Progenitor cell of endocrine pancreas (in vitro differentiated cells): ENCODE measurements at places on chromosomes 16 and 17. TPM values are rescaled to one million over a fixed set of nuclear protein-coding genes. Genes with fewer than 3 reads are reported as not detected.

AGRP gene
- total RNA-seq = not detected in 2 replicates

DNA sequence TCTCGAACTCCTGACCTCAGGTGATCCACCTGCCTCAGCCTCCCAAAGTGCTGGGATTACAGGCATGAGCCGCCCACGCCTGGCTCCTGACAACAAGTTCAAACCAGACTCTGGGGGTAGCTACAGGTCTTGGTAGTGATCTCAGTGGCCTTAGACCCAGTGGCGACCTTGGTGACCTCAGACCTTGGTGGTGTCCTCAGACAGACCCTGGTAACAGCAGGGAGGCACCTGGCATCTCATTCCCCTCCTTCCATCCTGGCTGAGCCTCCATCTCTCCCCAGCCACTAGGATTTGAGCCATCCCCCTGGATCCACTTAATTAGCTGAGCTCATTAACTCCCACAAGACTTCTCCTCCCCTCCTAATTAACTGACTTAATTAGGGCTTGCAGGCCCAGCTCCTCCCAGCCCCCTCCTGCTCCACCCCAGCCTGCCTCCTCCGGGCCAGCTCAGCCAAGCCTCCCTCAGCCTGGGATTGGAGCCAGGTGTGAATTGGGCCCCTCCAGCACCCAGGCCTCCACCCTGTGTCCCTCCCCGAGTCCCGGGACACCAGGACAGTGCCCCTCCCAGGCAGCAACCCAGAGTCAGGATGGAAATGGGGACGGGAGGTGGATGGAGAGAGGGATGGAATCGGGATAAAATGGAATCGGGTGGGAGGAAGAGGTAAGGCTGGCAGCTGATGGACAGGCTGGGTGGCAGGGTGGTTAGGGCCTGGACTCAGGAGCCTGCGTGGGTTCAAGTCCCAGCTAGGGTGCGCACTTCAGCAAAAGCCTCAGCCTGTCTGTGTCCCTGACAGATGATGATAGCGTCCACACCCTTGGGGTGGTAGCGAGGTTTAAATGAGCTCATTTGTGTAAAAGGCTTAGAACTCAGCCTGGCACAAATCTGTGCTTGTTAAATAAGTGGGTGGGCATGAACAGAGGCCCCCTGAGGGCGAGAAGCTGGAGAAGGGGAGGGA, 11.2 kb upstream of the SBK1 start:
- DNase-seq = no peak

C17orf100 gene
- 6.1 TPM in 2 replicates for total RNA-seq

DNA sequence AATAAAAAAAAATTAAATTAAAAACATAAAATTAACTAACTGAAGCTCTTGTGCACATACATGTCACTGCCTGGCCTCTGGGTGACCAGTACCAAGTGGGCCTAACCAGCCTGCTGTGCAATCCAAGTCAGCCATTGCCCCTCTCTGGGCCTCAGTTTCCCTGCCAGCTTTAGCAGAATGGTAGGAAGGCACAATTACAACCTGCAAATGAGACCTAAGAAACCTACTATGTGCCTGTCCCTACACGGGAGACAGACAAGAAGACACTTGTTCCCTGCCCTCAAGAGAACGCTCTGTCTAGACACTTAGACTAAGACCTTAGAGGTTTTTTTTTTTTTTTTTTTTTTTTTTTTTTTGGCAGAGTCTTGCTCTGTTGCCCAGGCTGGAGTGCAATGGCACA, 1.7 kb downstream of the CIAPIN1 start:
- no peak for DNase-seq

- DNase-seq = no peak
Observed at GRCh38 chr16:57245472-57246113, 534 bp downstream of the ARL2BP start.

DNA sequence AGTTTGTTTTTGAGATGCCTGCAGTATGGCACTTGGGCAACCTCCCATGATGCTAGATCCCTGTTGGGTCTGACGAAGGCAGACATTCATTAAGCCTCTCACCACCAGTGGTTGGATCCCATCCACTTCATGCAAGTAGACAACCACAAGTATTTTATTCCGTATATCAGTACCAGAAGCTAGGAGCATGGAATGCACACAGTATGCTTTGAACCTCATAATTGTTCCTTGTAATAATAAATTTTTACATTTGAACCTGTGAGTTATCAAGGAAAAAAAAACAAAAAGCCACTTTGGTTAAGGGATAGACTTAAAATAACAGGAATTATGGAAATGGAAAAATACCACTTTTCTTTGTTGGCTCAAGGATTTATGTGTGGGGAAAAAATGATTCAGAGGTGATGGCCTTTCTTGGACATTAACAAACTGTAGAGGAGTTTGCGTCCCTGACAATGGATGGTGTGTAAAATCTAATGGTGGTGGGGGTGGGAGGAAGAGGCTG, 107.1 kb upstream of the KCNJ16 start:
- DNase-seq = no peak

GRCh38 chr17:79742951-79743476, 12.3 kb downstream of the ENPP7 start:
- DNase-seq = no peak

CACNG1 gene
- total RNA-seq = 0.22 TPM in 1 of 2 replicates, not detected in the other

NLRC3 gene
- total RNA-seq = 0.14 and 0.38 TPM in 2 replicates
